Lung (tissue), 17 donors: ENCODE measurements at places on chromosomes 11 and 22.

DNA sequence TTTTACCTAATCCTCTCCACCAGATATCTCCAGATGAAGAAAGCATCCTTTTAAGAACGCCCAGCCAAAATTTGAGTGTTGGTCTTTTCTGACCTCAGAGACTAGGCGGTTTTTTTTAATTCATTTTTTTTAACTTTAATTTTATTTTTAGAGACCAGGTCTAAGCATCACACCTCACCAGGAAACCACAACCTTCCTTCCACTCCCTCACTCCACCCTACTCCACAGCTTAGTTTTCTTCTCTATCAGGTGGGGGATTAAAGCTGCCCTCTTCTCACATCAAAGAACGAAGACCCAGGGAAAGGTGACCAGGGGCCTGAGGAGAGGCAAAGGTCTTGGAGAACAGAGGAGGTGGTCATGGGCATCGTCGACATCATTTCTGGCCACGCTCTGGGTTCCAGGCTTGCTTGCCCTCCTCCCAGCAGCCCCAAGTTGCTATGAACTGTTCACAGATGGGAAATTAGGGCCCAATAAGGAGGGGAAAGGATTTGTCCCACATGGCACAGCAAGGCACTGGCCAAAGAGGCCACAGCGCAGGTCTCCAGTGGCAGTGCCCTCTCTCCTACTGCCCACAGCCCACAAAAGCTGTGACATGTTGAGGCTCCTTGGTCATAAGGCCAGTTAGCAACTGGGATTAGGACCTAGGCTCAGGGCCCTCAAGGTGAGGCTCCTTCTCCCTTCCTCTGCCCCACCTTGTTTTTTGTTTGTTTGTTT, 1.4 kb upstream of the PEX16 start:
- DNase-seq: peak; percentile 9

DNA sequence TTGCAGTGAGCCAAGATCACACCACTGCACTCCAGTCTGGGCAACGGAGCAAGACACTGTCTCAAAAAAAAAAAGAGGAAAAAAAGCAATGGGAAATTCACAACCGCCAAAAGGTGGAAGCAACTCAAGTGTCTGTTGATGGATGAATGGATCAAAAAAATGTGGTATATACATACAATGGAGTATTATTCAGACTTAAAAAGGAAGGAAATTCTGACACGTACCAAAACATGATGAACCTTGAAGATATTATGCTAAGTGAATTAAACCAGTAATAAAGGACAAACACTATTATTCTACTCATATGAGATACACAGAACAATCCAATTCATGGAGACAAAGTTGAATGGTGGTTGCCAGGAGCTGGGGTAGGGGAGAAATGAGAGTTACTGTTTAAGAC, 40.9 kb downstream of the FAM168A start:
- DNase-seq: no peak

GRCh38 chr22:19478901-19479354, at the start of gene UFD1:
UFD1 (minus strand) TSS chr22:19479193; CDS start chr22:19479085, 108 bp downstream.
- DNase-seq: no peak

DNA sequence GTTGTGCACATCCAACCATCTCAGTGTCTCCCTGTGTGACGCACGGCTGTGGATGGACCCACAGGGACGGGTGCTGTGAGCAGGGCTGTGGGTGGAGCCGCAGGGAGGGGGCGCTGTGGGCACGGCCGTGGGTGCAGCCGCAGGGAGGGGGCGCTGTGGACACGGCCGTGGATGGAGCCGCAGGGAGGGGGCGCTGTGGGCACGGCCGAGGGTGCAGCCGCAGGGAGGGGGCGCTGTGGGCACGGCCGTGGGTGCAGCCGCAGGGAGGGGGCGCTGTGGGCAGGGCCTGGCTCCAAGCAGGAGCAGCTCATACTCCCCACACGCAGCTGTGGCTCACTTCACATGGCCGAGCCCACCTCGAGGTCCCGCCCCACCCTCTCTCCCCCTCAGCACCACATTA, 6.0 kb upstream of the MAPK11 start:
- no peak for DNase-seq

- DNase-seq: no peak
These were observed 89.7 kb downstream of the MYEOV start for GRCh38 chr11:69383372-69384250.

GRCh38 chr11:76629116-76629852, 41.3 kb downstream of the LRRC32 start:
- DNase-seq: peak; percentile 60

- peak; percentile 40 for DNase-seq
These were observed 64.4 kb downstream of the SPON1 start for GRCh38 chr11:14026961-14027360.

GRCh38 chr22:42693763-42694683, 26.6 kb downstream of the A4GALT start:
- no peak for DNase-seq

- peak; percentile 99 for DNase-seq
These were observed 14.6 kb upstream of the TEF start for GRCh38 chr22:41367039-41367679.

- no peak for DNase-seq
These were observed 121.1 kb upstream of the SPON1 start for GRCh38 chr11:13841393-13841792.

DNA sequence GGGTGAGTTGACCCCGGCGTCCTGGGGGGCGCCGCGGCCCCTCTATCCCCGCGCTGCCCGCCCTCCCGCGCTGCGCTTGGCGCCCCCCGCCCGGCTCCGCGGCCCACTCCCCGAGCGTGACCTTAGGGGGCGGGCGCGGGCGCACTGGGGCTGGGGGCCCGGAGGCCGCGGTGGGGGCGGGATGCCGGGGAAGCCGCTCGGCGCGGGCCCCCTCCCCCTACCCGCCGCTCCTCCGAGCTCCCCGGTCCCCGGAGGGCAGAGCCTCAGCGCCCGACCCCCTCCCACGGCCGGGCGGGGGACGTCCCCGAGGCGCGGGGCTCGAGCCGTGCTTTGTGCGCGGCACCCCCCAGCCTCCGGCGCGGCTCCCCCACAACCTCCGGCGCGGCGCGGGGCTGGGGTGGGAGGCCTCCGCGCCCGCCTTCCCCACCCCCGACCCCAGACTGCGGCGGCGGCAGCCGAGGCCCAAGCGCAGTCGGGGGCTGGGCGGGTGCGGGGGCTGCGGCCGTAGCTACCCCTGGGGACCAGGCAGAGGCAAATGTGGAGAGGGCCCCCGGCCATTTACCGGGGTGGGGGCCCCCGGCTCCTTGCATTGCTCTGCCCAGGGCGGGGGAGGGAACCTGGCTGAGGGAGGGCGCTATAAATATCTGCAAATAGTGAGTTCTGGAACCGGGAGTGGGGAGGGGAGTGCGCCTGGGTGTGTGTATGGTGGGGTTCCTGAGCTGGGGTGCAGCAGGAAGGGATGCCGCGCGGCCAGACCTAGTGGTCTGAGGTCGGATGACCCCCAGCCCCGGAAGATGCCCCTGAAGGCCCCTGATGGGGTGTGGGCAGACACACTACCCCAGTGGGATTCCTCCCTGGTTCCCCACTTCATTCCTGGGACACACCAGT, 988 bp downstream of the MGAT3 start:
- no peak for DNase-seq

DNA sequence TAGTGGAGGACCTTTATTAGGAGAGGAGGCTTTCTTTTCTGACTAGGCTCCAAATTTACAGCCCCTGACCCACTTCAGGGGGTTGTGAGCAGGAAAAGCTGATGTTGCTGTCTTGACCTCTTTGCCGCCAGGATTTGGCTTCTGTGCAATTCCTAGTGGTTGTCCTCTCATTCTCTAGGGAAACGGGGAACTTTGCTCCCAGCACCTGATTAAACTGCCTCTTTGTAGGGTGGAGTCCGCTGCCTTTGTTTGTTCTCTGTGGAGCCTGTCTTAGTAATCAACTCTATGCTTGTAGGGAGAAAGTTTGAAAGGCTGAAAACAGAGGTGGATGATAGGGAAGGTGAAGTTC, 16.3 kb downstream of the CTNND1 start:
- DNase-seq: no peak

- DNase-seq: no peak
These were observed 30.2 kb upstream of the EP300 start for GRCh38 chr22:41062146-41062545.

- DNase-seq: no peak
These were observed 7.3 kb downstream of the C11orf71 start for GRCh38 chr11:114392735-114393667.

DNA sequence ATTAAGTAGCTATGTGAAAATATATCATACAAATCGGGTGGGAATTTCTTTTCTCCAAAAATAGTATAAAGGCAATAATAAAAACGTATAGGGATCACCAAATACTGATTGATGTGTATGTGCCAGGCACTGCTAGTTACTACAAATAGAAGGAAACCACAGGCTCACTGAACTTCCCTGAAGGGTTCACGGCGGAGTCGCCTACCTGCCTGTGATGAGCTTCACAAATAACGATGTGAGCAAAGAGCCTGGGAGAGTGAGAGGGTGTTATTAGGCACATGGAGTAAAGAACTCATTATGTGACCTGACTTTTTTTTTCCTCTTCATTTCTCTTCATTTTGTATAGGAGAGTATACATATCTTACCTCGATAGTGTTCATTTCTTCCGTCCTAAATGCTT, 36.0 kb upstream of the L3MBTL2 start:
- DNase-seq: no peak

DNA sequence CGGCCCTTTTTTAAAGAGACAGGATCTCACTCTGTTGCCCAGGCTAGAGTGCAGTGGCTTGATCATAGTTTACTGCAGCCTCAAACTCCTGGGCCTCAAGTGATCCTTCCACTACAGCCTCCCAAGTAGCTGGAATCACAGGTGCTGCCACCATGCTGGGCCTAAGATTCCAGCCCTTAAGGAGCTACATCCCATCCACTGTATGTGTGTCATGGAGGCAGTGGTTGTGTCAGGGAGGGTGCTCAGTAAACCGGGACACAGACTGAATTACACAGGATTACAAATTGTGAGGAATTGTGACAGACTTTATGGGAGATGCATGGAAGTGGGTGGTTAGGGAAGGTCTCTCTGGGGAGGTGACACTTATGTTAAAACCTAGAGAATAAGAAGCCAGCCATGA, 2.1 kb upstream of the PPIL2 start:
- DNase-seq: no peak

- DNase-seq: no peak
These were observed 72.0 kb downstream of the BMAL1 start for GRCh38 chr11:13349581-13349980.

GRCh38 chr11:34055218-34056000, 3.9 kb downstream of the CAPRIN1 start:
- no peak for DNase-seq

DNA sequence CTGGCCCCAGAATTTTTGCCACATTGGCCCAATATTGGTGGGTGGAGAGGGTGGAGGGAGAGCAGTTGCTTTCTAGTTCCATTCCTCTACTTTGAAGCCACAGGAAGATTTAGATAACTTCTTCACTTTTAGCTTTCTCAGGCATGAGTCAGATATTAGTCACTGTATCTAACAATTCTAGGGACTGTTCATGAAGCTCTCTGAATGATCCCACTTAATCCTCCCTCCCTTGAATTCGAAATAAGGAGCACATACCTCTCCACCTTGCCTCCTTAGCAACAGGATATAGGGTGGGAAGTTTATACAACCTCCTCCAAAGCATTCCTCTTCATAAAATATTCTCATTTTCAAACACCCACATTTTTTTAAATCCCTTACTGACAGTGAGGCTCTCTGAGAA, 13.5 kb downstream of the FSHB start:
- DNase-seq: no peak

DNA sequence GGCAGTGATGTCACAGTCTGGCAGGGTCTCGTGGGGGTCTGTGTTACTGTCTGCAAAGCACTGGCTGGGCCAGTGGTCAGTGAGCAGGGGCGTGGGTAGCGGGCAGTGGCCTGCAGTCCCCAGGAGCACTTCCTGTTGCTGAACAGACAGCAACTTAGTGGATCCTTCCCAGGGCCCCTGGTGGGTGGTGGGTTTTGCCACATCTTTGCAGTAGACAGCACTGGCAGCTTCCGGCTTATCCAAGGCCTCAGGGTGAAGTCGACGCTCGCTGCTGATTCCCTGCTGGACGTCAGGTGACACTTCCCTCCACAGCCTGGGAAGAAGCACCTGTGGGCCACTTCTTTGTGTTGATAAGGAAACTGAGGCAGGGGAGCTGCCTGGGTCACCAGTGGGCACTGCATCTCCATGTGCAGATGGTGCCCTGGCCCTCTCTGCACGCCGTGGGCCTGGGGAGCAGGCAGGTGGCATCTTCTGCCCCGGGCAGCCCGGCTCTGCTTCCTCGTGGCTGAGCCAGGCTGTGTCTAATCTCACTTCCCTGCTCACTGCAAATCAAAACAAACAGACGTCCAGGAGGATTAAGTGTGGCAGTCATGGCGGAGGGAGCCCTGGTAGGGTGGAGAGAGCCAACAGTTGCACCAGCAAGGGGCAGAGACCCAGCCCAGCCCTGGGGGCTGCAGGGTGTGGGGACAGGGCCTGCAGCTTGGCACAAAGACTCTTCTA, 79.8 kb downstream of the KCNQ1 start:
- peak; percentile 10 for DNase-seq

- no peak for DNase-seq
These were observed 96.9 kb downstream of the TRMU start for GRCh38 chr22:46432164-46433068.

- DNase-seq: no peak
These were observed 30.9 kb upstream of the CACNG2 start for GRCh38 chr22:36734171-36735058.

DNA sequence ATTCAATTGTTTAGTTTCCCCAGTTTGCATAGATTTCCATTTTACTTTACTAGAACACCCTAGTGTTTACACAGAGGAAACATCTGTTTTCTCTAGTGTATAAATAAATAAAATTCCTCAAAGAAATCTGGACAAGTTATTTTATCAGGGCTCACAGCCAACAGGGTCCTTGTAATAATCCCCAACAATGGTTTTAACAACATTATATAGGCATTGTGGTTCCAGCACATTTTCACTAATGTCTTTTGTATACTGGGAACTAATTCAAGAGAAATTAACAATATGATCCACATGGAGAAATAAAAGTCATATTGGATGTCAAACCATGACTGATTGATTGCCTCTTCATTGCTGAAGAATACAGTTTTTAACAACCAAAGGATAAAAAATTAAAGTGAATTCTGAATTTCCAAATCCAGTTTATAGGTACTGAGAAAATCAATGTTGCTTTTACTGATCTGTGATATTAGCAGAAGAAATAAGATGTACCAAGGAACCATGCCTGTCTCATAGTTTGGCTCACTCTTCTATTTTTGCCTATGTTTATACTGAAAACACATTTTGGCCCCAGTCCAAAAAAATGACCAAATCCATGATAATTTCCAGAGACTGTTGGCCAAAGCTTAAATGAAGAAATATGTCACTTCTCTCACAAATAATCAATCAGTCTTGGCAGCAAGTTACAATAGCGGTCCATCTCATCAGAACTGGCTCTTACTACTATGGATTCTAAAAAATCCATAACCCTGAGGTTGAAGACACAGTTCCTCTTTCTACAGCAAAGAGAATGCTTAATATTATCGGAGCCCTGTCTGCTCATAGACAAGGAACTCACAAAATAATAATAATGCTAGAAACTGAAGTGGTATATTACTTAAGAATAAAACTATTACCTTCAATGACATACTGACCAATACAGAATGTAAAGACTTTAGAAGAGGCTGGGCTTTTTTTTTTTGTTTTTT, 1.4 kb upstream of the MS4A13 start:
- DNase-seq: peak; percentile 88

GRCh38 chr11:30120045-30120589, 103.3 kb upstream of the KCNA4 start:
- no peak for DNase-seq
